ENCODE measurements at places on chromosomes 7 and 10.

DNA sequence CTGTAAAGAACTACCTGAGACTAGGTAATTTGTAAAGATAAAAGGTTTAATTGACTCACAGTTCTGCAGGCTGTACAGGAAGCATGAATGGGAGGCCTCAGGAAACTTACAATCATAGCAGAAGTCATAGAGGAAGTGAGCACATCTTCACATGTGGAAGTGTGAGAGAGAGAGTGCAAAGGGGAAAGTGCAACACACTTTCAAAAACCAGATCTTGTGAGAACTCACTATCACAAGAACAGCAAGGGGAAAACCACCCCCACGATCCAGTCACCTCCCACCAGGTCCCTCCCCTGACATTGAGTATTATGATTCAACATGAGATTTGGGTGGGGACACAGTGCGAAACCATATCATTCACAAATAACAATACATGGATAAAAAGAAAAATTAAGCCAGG lies 24.5 kb downstream of the AVL9 start:
- DNase-seq, result no peak

DNA sequence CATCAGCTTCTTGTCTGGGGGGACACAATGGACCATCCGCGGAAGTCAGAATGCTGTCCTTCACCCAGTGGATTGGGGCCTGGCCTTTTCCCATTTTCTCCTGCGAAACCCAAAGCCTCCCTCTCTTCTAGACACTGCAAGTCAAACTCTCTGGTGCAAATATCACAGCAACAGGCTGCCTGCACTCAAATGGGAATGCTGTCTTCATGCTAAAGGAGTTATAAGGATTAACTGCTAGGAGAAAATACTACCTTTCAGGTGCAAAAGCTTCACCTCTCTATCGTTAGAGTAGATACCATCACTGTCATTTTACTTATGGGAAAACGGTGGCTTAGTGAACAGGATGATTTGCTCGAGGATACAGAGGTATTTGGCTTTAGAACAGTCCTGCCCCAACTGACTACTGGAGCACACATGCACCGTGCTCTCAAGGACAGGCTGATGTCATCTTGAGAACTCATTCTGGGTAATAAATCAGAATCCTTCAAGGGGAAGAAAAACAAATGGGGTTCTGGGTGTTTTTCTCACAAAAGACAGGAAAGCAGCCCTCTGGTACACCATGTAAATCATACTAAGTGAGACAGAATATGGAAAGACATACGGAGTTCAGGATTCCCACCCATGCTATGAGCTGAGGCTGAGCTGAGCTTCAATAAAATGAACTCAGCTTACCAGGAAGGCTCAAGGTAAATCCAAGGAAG lies 100.9 kb downstream of the SAMD9 start:
- DNase-seq, result no peak

- no peak for DNase-seq
These were observed 10.4 kb downstream of the NXPH1 start for GRCh38 chr7:8443576-8444467.

DNA sequence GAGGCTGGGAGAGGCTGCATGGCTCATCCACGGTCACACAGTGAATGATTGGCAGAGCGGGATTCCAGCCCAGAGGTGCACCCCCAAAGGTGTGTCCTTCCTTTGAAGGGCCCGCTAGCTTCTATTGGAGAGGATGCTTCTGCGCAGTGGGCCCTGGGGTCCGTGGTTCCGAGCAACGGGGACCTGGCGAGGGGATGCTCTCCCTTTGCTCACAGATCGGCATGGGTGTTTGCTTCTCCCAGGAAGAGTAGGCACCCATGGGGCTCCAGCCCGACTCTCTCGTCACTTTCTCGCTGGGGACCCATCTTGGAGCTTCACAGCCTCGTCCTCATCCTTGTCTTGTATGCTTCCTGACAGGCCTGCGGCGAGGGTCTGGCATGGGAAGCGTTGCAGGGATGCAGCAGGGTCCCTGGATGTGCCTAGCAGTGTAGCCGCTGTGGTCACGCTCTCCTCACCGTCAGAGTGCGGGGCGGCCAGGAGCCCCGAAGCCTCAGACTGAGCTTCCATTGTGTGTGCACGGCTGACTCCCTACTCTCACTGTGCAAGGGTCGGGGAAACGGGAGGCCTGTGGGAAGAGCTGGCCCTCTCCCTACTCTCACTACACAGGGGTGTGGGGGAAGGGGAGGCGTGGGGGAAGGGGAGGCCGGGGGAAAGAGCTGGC lies 538.5 kb upstream of the FOXK1 start:
- no peak for DNase-seq

DNA sequence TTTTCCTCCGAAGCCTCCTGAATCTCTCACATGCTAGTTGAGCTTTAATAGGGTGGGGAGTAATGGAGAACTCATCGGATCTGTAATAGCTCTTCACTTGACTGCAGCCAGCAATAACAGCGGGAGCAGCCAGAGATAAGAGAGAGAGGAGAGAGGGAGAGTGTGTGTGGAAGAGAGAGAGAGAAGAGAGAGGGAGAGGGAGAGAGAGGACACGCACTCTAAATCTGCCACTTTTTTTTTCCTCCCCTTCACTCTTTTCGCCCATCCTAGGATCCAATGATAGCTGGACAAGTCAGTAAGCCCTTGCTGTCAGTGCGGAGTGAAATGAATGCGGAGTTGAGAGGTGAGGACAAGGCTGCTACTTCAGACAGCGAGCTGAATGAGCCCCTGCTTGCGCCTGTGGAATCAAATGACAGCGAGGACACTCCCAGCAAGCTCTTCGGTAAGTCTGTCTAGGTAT lies 107.9 kb downstream of the POU6F2 start:
- peak; percentile 58 for DNase-seq

- peak; percentile 74 for DNase-seq
These were observed 186.8 kb downstream of the USP6NL start for GRCh38 chr10:11424456-11425295.

DNA sequence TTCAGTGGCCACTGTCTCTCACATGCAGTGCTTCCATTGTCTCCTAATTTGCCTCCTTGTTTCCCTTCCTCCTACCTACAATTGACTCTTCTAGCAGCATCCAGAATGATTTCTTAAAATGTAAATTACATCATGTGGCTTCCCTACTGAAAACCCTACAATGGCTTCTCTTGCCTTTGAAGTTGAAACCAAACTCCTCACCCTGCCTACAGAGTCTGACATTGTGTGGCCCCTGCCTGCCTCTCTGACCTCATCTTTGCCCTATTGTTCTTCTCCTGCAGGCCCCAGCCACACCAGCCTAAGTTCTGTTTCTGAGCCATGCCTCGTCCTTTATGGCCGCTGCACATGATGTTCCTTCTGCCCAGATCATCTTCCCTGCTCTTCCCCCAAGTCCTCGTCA lies 35.8 kb upstream of the CDK1 start:
- DNase-seq, result no peak

- DNase-seq, result no peak
These were observed 114.0 kb upstream of the CNTNAP2 start for GRCh38 chr7:146002431-146003078.

- no peak for DNase-seq
These were observed 323.7 kb upstream of the KLF6 start for GRCh38 chr10:4108693-4109092.

GRCh38 chr10:96638120-96638519 lies 51.3 kb upstream of the TM9SF3 start:
- DNase-seq, result no peak

DNA sequence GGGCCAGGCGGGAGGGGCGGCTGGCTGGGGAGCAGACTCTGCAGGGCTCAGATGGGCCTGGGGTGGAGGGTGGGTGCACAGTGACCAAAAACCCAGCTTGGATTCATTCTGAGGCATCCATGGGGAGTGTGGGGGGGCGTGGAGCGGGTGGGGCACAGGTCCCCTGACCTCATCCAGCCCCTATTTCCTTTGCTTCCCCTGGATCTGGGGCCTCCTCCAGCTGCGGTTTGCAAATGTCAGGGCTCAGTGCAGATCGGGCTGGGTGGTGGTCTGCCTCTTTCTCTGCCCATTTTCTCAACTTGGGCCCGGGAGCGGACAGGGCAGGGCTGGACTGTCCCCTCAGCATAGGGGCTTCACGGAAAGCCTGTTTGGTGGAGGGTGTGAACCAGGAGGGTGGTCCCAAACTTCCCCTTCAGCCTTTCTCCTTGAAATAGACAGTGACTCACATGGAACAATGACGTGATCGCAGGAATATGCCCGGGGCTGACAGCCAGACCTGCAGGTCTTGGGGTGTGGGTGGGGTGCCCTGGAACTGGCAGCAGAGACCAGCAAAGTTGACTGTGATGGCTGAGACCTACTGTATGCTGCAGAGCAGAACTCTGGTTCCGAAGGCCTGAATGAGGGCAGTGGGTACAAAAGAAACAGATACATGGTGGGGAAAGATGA lies 72.9 kb upstream of the PODXL start:
- DNase-seq, result no peak
